ENCODE measurements at places on chromosomes 3 and 15. TPM values are rescaled to one million over a fixed set of nuclear protein-coding genes. Genes with fewer than 3 reads are reported as not detected.
A peak's percentile ranks its signal among the peaks of the same experiment; 100 is the strongest.

DNA sequence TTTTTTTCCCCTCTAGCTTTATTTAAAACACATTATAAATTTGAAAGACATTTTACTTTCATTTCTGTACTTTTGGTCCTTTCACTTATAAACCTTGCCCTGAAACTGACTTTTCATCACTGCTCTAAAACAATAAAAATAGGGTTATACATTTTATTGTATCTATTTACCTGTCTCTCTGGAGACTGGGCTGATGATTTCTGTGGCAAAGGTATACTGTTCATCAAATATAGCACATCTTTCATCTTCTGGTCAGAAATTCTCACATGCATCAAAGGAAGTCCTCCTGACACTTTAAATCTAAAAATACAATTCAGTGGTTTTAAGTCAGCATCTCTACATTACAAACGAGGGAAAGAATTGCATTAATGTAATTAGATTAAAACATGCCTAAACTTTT lies 86.1 kb downstream of the VPS13C start:
- H3K4me3 ChIP-seq = no peak overlapping the region
- H3K27ac ChIP-seq = no peak overlapping the region
- peaks cover 12% of the 10 kb centered on the region for H3K36me3 ChIP-seq
- H3K4me1 ChIP-seq = no peaks in the 10 kb centered on the region
- H3K27me3 ChIP-seq = no peaks in the 10 kb centered on the region

DNA sequence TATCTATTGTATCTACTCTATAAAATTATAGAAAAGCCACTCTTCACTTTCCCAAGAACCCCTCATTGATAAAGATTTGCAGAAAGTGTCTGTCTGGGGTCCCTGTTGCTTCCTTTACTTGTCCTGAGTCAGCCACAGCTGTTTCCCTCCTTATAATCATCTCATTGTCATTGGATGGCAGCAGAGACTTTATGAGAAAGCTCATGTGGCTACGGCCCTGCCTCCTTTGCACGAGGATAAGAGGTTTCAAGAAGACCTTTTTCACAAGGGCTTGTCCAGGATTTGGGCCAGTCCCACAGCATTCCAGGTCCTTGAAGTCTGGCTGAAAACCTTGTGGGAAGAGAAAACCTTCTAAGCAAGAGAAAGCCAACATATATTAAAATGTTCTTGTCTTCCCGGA lies 41.9 kb upstream of the THBS1 start:
- DNase-seq = no peak
- H3K36me3 ChIP-seq = no peaks in the 10 kb centered on the region
- no peak overlapping the region for H3K27ac ChIP-seq
- H3K4me1 ChIP-seq = no peaks in the 10 kb centered on the region
- no peak overlapping the region for H3K4me3 ChIP-seq
- H3K27me3 ChIP-seq = no peaks in the 10 kb centered on the region

- H3K4me1 ChIP-seq = peaks cover 4% of the 10 kb centered on the region
- H3K4me3 ChIP-seq = no peak overlapping the region
- no peak overlapping the region for H3K27ac ChIP-seq
- DNase-seq = peak; percentile 74
- H3K36me3 ChIP-seq = no peaks in the 10 kb centered on the region
These were observed 364.9 kb upstream of the RBMS3 start for GRCh38 chr3:28915741-28916500.

DNA sequence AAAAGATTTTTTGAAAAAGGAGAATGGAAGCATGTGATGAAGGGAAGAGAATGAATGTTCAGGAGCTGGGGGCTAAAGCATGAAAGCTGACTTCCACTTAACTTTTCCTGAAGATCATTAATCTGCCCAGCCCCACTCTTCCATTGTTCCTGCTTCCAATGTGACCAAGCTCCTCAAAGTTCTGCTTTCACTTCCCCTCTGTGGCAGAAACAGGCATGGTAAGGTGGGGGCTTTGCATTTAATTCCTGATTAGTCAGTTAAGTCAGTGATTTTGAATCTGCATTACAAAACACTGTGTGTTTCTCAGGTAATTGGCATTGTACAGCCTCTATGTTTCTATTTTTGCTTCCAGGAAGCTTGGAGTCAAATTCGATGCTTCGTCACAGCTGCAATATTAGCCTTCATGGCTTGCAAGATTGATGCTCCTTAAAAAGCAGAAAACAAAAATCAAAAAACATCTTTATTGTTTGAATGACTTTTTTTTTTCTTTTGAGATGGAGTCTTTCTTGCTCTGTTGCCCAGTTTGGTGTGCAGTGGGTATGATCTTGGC lies 7.3 kb upstream of the TM6SF1 start:
- H3K27me3 ChIP-seq = peaks cover 4% of the 10 kb centered on the region
- DNase-seq = peak; percentile 74
- peak overlapping the region; percentile 64 for H3K27ac ChIP-seq
- no peak overlapping the region for H3K4me3 ChIP-seq
- H3K36me3 ChIP-seq = no peaks in the 10 kb centered on the region
- peaks cover 12% of the 10 kb centered on the region for H3K4me1 ChIP-seq

DNA sequence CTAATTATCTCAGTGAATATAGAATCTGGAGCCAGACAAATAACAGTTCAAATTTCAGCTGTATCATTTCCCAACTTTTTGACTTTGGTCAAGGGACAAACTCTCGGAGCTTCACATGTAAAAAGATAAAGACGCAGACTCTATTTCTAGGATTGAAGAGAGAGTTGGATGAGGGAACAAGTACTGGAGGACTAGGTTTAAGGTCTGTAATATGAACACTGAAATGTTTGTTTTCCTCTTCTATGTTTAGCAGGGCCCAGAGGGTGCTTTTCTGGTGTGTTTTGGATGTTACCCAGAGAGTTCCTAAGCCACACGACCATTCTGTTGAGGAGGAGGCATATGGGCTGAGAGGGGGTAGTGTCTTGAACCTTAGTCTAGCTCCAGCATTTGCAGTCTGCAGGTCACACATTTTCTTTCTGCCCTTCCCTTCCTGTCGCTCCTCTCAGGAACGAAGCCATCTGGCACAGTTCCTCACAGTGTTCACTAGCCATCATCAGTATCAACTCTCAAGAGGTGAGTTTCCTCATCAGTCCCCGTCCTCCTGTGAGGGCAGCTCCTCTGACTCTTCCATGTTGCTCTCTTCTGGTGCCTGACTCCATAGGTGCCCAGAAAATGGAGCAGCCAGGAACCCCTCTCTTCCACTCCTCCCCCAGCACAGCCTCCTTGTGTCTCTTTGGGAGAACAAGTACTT lies 250.1 kb downstream of the SQOR start:
- no peaks in the 10 kb centered on the region for H3K4me1 ChIP-seq
- H3K36me3 ChIP-seq = no peaks in the 10 kb centered on the region
- DNase-seq = no peak
- no peak overlapping the region for H3K27ac ChIP-seq
- no peak overlapping the region for H3K4me3 ChIP-seq
- H3K27me3 ChIP-seq = no peaks in the 10 kb centered on the region

DNA sequence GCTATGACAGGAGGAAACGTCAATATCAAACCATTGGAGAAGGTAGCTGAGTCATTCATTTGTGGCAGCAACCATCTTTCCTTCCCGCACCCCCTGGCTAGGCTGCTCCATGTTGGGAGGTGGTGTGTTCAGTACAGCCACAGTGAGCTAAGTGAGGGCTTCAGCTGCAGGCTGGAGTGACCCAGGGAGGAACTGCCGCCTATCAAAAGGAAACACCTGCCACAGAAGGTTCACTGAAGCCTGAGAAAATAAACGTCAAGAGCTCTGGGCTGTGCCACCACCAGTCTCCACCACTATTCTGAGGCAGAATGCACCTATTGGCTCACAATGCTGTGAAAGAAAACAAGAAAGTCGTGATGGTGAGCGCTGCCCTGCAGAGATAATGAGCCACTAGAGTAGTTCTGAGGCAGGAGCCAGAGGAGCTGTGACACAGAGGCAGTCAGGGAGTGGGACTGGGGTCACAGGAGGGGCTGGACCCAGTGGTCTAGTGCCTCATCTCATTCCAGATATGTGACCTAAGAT lies 34.8 kb upstream of the CD47 start:
- no peak overlapping the region for H3K4me3 ChIP-seq
- peak; percentile 25 for DNase-seq
- H3K36me3 ChIP-seq = no peaks in the 10 kb centered on the region
- H3K27me3 ChIP-seq = no peaks in the 10 kb centered on the region
- H3K27ac ChIP-seq = peak overlapping the region; percentile 8

Gene TMEM40
- total RNA-seq = 6.4 TPM

Gene KLHL24
- 75.8 TPM for total RNA-seq
